ENCODE measurements at places on chromosomes 11 and 22. TPM values are rescaled to one million over a fixed set of nuclear protein-coding genes. Genes with fewer than 3 reads are reported as not detected.

DNA sequence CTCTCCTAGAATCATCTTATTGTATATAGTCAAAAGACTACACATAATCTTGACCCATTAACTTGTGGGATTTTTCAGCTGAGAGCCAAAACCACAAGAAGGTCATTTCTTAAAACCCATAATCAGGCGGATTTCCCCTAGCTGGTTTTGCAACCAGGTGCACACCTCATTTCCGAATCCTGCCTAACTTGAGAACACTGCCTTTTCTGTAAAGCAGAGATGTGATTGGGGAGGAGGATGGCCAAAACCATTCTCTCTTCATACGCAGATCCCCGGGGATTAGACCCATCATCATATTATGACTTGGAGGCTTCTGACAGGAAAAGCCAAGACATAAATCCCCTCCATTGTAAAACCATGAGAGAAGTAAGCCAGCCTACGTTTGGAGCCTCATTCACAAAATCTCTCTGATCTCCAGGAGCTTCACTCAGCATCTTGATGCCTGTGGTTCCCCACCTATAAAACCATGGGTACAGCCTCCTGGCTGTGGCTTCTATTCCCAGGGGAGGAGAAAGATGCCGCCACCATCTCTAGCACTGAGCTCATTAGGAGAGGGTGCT, 191.3 kb downstream of the KIF18A start:
- H3K27ac ChIP-seq: no peak overlapping the region
- H3K4me3 ChIP-seq: no peak overlapping the region
- no peak for DNase-seq
- H3K4me1 ChIP-seq: no peaks in the 10 kb centered on the region

GRCh38 chr11:122850076-122850631, 11.9 kb downstream of the CRTAM start:
- peaks cover 3% of the 10 kb centered on the region for H3K4me1 ChIP-seq
- H3K4me3 ChIP-seq: no peak overlapping the region
- H3K27me3 ChIP-seq: no peaks in the 10 kb centered on the region
- H3K36me3 ChIP-seq: no peaks in the 10 kb centered on the region
- DNase-seq: no peak

DNA sequence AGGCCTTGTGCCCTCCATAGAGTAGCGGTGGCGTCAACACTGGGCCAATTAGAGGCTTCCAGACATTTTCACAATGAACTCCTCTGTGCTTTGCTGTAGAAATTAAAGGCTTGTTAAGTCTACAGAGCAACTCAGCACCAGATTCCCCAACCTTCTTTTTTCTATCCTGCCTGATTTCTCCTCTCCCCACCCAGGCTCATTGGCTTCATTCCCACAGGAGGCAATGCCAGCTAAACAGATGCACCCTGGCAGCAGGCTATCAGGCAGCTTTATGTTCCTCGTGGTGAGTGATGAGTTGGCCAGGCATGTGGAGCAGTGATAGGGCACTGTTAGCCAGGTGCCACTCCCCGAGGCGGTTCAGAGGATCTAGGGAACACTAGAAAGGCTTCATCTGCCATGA, 4.8 kb downstream of the DIXDC1 start:
- H3K4me3 ChIP-seq: no peak overlapping the region
- H3K27me3 ChIP-seq: peaks cover 1% of the 10 kb centered on the region
- H3K27ac ChIP-seq: no peak overlapping the region
- H3K36me3 ChIP-seq: no peaks in the 10 kb centered on the region
- no peak for DNase-seq

- H3K27me3 ChIP-seq: peaks cover 19% of the 10 kb centered on the region
- no peak overlapping the region for H3K27ac ChIP-seq
- DNase-seq: no peak
- H3K4me3 ChIP-seq: peak overlapping the region; percentile 67
- peaks cover 5% of the 10 kb centered on the region for H3K36me3 ChIP-seq
Measured at GRCh38 chr22:38870791-38871359, 1.1 kb downstream of the CBX6 start.

- peaks cover 1% of the 10 kb centered on the region for H3K27me3 ChIP-seq
- DNase-seq: no peak
- peak overlapping the region; percentile 94 for H3K27ac ChIP-seq
- H3K4me3 ChIP-seq: peak overlapping the region; percentile 98
- peaks cover 9% of the 10 kb centered on the region for H3K4me1 ChIP-seq
- H3K36me3 ChIP-seq: peaks cover 7% of the 10 kb centered on the region
Measured at GRCh38 chr11:73875380-73875779, 1.3 kb downstream of the COA4 start.

The PATE2 gene
- total RNA-seq: not detected

The P2RY2 gene
- 0.10 TPM for total RNA-seq

GRCh38 chr22:21761086-21761485, 25.5 kb upstream of the YPEL1 start:
- H3K4me3 ChIP-seq: no peak overlapping the region
- H3K27ac ChIP-seq: no peak overlapping the region

The KCNJ1 gene
- not detected for total RNA-seq

- H3K4me1 ChIP-seq: peaks cover 11% of the 10 kb centered on the region
- peak overlapping the region; percentile 82 for H3K27ac ChIP-seq
- H3K36me3 ChIP-seq: peaks cover 8% of the 10 kb centered on the region
- no peak for DNase-seq
- H3K27me3 ChIP-seq: peaks cover 7% of the 10 kb centered on the region
Measured at GRCh38 chr22:46652081-46652846, 32.1 kb downstream of the GRAMD4 start.

GRCh38 chr11:120398132-120398531, 61.9 kb downstream of the ARHGEF12 start:
- peaks cover 5% of the 10 kb centered on the region for H3K36me3 ChIP-seq
- DNase-seq: no peak
- H3K4me1 ChIP-seq: peaks cover 36% of the 10 kb centered on the region
- no peak overlapping the region for H3K4me3 ChIP-seq

DNA sequence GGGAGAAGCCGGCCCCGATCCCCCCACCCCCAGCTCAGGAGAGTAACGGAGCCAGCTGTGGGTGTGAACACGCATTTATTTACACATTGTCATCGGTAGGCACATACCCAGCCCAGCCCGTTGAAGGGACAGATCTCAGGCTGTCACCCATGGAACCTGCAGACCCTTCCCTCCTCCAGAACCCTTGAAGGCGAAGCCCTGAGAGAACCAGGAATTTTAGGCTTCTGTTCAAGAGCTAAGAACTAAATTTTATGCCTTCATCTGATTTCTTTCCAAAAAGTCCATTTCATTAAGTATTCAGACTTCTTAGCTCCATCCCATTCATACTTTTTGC, 379 bp upstream of the BRMS1 start:
- peaks cover 22% of the 10 kb centered on the region for H3K4me1 ChIP-seq
- H3K27me3 ChIP-seq: peaks cover 17% of the 10 kb centered on the region
- peaks cover 22% of the 10 kb centered on the region for H3K36me3 ChIP-seq
- H3K4me3 ChIP-seq: peak overlapping the region; percentile 98
- no peak for DNase-seq

The CDCA5 gene
- total RNA-seq: 14.8 TPM

DNA sequence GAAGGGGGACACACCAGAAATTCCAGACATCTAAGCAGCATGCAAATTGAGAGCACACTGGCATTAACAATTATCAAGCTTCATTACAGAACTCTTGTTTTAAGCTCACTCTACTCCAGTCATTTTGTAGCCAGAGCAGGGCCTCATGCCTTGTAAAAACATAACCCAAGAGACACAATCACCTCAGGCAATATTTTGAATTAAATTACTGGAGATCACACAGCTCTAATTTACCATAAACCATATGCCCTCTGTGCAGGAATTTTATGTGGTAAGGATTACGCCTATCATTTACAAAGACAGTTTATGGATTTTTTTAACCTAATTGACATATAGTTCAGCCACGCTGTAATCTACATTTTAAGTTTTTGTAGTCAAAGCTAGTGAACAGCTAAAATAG, 414.1 kb upstream of the DDI1 start:
- H3K27me3 ChIP-seq: no peaks in the 10 kb centered on the region
- H3K27ac ChIP-seq: no peak overlapping the region
- no peaks in the 10 kb centered on the region for H3K36me3 ChIP-seq
- DNase-seq: no peak
- H3K4me1 ChIP-seq: no peaks in the 10 kb centered on the region
- H3K4me3 ChIP-seq: no peak overlapping the region

- H3K4me3 ChIP-seq: no peak overlapping the region
- no peaks in the 10 kb centered on the region for H3K4me1 ChIP-seq
- no peak for DNase-seq
- no peaks in the 10 kb centered on the region for H3K36me3 ChIP-seq
Measured at GRCh38 chr11:83464160-83464944, 178.2 kb upstream of the CCDC90B start.

The ADM2 gene
- 0.36 TPM for total RNA-seq

The FDXACB1 gene
- 1.4 TPM for total RNA-seq

DNA sequence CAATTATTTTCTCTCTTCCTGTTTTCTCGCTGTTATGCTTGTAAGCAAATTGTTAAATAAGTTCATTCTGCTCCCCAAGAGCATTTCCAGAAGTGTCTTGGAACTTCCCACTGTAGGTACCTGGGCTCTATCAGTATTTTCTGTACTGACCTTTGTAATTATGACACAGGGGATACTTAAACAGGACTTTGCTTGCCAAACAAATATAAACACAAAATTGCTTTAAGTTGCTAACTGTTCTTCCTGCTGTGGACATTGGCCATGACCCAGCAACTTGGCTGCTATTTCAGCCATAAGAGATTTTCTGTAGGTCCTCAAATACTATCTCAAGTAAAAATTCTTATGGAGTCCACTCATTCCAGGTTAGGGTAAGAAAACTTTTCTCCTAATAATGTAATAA, 30.1 kb downstream of the SYT9 start:
- H3K36me3 ChIP-seq: peaks cover 4% of the 10 kb centered on the region
- no peaks in the 10 kb centered on the region for H3K27me3 ChIP-seq
- no peak overlapping the region for H3K27ac ChIP-seq
- no peak overlapping the region for H3K4me3 ChIP-seq

DNA sequence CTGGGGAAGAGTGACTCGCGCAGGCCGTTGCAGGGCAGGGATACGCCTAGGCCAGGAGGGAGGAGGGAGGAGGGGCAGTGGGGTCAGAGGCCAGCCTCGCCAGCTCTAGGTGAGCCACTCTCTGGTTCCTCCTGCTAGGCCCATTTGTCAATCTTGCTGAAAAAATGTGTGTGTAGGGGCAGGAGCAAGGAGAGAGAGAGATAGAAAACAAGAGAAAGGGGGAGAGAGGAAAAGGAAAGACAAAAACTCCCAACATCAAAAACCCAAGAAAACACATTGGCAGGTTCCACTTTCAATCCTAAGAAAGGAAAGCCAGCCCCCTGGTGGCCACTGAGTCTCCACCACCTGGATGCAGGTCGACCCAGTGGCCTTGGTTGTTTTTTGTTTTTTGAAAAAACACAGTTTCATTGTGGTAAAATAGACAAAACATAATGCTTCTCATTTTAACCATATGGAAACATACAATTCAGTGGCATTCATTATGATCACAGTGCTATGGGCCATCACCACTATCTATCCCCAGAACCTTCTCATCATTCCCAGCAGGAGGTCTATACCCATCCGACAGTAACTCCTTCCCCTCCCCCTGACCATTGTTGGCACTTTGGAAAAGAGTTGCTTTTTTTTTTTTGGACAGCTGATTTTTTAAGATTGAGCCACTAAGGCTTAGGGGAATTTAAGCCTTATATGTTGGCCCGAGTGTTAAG, 10.9 kb downstream of the OMP start:
- H3K27me3 ChIP-seq: peaks cover 9% of the 10 kb centered on the region
- no peak overlapping the region for H3K27ac ChIP-seq
- peaks cover 8% of the 10 kb centered on the region for H3K36me3 ChIP-seq
- peak overlapping the region; percentile 67 for H3K4me3 ChIP-seq

GRCh38 chr11:87036756-87037449, 831 bp upstream of the TMEM135 start:
- peak overlapping the region; percentile 90 for H3K27ac ChIP-seq
- H3K4me1 ChIP-seq: peaks cover 50% of the 10 kb centered on the region
- H3K36me3 ChIP-seq: no peaks in the 10 kb centered on the region
- DNase-seq: no peak
- peaks cover 13% of the 10 kb centered on the region for H3K27me3 ChIP-seq

- peaks cover 3% of the 10 kb centered on the region for H3K36me3 ChIP-seq
- DNase-seq: no peak
- peak overlapping the region; percentile 17 for H3K4me3 ChIP-seq
- H3K4me1 ChIP-seq: peaks cover 31% of the 10 kb centered on the region
- peaks cover 3% of the 10 kb centered on the region for H3K27me3 ChIP-seq
- H3K27ac ChIP-seq: peak overlapping the region; percentile 97
Measured at GRCh38 chr22:26632422-26633155, 10.8 kb downstream of the CRYBA4 start.

DNA sequence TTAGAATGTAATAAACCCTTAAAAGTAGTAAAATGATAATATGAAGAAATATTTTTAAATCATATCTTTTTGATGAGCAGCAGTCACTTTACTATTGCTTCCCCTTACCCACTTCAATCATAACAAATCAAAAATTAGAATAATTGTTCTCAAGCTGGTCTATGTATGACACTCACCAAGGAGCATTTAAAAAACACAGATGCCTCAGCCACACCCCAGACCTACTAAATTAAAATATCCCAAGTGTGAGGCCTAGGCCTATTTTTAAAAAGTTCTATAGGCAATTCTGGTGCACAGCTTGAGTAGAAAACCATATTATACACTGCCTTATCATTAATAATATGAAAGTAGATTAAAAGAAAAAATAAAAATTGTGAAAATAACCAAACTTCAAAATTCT, 15.2 kb downstream of the KIF18A start:
- no peaks in the 10 kb centered on the region for H3K36me3 ChIP-seq
- no peaks in the 10 kb centered on the region for H3K4me1 ChIP-seq
- no peak for DNase-seq

The L3MBTL2 gene
- 20.1 TPM for total RNA-seq

- H3K27me3 ChIP-seq: peaks cover 4% of the 10 kb centered on the region
- H3K4me1 ChIP-seq: peaks cover 6% of the 10 kb centered on the region
Measured at GRCh38 chr22:30233582-30233981, 13.0 kb downstream of the LIF start.

GRCh38 chr11:127800989-127801688, 786.2 kb downstream of the ETS1 start:
- H3K4me3 ChIP-seq: no peak overlapping the region

GRCh38 chr22:20025401-20026203, 4.7 kb downstream of the TANGO2 start:
- no peak for DNase-seq
- H3K36me3 ChIP-seq: peaks cover 6% of the 10 kb centered on the region
- peaks cover 9% of the 10 kb centered on the region for H3K4me1 ChIP-seq

DNA sequence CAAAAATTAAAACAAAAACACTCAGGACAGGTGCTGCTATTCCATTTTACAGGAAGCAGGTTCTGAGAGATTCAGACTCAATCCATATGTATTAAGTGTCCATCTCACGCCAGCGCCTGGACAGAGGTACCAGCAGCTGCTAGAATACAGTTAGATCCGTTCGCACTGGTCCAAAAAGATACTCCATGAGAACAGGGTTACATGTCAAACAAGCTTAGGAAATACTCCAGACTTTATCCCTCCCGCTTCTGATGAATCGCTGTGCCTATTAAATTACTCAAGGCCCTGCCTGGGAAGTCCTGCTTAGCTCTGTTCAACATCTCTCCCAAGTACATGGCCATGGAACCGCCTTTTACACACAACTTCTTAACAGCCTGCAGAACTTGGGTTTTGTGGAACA, 50.2 kb upstream of the SLC35C1 start:
- no peaks in the 10 kb centered on the region for H3K36me3 ChIP-seq
- H3K27ac ChIP-seq: no peak overlapping the region
- peaks cover 4% of the 10 kb centered on the region for H3K27me3 ChIP-seq
- no peak overlapping the region for H3K4me3 ChIP-seq
- peaks cover 6% of the 10 kb centered on the region for H3K4me1 ChIP-seq

The TBCEL gene
- total RNA-seq: 31.2 TPM

The GPHA2 gene
- not detected for total RNA-seq

The OR4A16 gene
- total RNA-seq: not detected
